ENCODE measurements at places on chromosomes 6 and 20. TPM values are rescaled to one million over a fixed set of nuclear protein-coding genes. Genes with fewer than 3 reads are reported as not detected.

PEX6 gene
- 41.0 TPM for total RNA-seq

CLPSL1 gene
- total RNA-seq, result not detected

UNC93A gene
- not detected for total RNA-seq

SNTA1 gene
- 20.3 TPM for total RNA-seq

DLL1 gene
- 0.86 TPM for total RNA-seq

CFAP206 gene
- total RNA-seq, result 0.86 TPM

EYA4 gene
- total RNA-seq, result under 0.01 TPM

HTR1E gene
- not detected for total RNA-seq

RTN4IP1 gene
- total RNA-seq, result 8.2 TPM

UBE2C gene
- total RNA-seq, result 13.5 TPM

DNA sequence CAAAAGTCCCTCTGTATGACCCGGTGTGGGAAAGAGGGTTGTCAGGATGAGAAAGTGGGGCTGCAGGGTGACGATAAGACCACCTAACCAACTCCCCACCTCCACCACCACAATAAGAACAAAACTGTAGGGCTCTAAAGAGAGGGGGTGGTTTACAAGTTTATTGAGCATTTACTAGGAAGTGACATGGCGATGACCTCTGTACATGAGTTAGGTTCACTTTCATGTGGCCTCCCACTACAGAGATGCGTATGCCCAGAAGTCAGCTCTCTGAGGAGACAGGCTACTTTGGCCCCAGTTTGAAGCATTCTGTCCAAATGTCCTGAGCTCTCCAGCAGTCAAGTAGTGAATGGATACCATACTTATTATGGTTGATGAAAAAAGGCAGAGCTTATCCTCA is 28.7 kb upstream of the PI16 start:
- DNase-seq, result no peak

DNA sequence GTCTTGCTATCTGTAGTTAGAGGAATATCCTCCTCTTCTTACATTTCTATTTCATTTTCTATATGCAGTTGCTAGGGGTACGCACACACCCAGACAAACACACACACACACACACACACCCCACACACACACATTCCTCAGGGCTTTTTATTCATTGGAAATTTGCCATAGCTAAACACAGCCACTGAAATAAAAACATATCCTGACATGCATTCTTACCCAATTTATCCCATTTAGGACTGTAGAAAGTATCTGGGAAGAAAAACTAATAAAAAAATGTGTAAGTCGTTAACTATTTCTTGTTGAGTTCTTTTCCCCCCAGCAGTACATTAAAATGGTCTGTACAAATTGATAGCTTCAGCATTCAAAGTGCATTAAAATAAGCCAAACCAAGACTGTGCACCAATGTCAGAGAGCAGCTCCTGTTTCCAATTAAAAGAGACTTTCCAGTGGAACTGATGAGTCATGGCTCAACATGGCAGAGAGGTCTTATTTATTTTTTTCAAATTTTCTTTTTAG is 357.9 kb upstream of the AGPAT4 start:
- DNase-seq, result peak; percentile 61

DNA sequence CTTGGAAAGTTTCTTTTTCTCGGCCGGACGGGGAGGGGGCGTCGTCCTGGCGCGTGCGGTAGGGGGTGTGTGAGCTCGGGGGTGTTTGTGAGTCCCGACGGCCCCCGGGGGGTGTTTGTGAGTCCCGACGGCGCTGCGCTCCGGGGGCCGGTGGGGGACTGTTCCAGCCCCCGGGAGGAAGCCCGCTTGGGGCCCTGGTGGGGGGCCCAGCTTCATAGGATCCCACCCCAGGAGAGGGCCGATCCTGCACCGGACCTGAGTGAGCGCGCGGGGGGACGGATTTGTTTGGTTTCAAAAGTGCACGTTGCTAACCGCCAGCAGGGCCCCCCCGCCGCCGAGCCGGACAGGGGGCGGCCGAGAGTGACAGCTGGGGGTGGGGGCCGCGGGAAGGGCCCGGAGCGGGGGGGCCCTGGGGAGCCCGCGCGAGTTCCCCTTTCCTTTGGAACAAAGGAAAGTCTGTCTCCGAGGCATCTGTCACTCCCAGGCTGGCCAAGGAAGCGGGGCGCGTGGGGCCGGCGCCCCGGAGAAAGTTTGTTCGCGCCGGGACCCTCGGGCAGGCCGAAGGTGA is 485 bp downstream of the TGIF2 start:
- no peak for DNase-seq

DNA sequence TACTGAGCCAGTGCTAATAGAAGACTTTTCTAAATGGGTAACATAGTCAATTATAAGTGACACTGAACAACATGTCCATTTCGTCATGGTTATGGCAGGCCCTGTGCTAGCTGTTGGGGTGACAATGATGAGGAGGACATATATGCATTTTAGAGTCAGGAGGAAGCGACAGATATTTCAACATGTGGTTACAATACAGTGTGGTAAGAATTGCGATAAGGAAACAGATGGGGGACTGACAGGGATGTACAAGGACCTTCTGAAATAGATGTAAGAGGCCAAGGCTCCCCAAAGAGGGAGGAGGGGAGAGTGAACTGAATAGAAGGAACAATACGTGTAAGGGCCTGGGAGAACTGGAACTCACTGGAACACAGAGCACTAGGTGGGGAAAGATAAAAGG is 11.7 kb downstream of the MMP24 start:
- DNase-seq, result no peak

DNA sequence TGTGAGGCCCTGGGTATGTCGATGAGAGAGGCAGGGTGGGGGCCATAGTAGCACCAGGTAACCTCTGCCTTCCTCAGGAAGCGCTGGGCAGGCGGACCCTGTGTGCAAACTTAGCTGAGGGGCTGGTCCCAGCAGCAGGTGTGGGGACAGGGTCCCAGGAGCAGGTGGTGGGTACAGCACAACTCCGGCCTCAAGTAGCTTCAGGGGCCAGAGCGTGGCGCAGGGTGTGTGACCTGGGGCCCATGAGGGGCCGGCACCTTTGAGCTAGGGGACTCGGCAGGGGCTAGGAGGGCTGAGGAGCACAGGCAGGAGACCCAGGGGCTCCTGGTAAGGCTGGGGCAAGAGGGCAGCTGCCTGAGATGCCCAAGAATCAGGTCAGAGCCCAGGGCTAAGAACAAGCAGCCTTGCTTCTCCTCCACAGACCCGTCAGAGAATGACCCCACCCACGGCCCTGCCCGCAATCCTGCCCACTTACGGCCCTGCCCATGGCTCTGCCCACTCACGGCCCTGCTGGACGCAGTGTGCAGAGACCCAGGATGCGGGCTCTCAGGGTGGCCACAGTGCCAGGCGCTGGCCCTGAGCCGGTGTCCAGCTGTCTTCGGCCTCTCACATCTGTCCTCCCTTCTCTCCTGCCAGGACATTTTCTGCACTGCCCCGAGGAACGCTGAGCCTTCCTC is 30.9 kb downstream of the CHRNA4 start:
- DNase-seq, result no peak

- DNase-seq, result no peak
These were observed 15.0 kb upstream of the MAFB start for GRCh38 chr20:40703975-40704530.

GRCh38 chr20:32831982-32832381 is 12.2 kb downstream of the MAPRE1 start:
- no peak for DNase-seq

DNA sequence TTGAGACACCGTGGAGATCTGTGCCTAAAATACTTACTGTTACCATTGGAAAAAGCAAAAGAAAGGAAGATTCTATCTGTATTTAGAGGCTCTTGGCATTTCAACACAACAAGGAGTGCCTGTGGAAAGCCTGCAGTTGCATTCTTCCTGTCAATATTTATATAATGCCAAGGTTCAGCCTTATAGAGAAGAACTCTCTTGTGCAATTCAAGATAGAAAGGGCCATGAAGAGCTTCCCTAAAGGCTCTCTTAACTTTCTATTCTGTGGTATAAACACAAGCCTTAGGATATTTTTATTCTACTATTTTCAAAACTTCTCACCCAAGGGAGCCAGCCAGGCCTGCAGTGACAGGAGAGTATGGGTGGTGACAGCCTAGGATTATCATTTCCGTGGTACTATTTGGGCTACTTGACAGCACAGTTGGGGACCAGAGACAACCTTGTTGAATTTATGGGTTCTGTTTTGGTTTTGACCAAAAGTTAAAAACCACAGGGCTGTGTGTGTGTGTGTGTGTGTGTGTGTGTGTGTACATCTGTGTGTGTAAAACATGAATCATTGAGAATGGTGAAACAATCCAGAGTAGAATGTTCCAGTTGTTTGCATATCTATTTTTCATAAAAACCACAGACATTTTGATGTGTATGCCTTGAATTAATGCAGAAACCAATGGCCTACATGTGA is 700.9 kb upstream of the SLC35B3 start:
- no peak for DNase-seq

DNA sequence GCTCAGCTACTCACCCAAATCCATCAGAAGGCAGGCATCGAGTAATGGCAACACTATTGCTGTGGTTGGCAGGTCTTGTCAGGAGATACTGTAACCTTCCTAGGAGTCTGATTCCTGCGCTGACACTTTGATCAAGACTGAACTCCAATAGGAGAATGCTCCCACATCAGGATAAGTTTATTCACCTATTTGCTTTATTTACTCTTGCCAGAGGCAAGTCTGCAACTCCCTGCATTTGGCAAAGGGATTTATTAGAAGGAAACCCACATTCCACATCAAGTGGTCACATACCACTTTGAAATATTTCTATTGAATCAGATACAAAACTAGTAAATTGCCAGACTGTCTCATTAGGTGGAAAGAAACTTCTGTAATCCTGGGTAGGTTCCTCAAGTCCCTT is 43.5 kb downstream of the ZFAND3 start:
- peak; percentile 28 for DNase-seq

- DNase-seq, result no peak
These were observed 54.1 kb upstream of the PTPRT start for GRCh38 chr20:43243672-43244269.

- peak; percentile 71 for DNase-seq
These were observed 2.1 kb upstream of the TIAM2 start for GRCh38 chr6:154993026-154993425.

DNA sequence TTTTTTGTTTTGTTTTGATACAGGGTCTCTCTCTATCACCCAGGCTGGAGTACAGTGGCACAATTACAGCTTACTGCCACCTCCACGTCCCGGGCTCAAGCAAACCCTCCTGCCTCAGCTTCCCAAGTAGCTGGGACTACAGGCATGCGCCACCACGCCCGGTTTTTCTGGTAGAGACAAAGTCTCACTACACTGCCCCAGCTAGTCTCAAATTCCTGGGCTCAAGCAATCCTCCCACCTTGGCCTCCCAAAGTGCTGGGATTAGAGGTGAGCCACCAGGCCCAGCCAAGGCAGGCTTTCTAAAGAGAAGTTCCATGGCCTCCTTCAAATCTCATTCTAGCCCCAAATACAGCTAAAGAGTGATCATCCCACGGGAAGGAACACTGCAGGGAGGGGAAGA is 5.2 kb downstream of the MCCD1 start:
- no peak for DNase-seq

GRCh38 chr6:105692613-105693215 is 289.8 kb upstream of the PREP start:
- no peak for DNase-seq

DNA sequence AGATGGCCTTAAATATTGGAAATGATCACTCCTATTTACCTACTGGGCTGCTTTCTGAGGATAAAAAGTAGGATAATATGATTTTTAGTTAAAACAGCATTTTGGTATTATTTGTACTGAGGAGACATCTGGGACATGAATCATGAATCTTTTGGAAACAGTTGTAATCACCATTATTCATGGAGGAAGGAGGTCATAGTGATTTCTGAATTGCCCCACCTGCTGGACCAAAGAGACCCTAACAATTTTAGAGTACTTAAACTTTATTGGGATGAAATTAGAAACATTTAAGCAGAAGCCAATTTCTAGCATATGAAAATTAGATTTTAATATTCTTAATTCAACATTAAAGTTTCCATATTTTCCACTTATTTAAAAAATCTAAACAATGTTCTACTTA is 108.4 kb upstream of the SIM1 start:
- DNase-seq, result peak; percentile 36
